Lung (tissue), 17 donors: ENCODE measurements at places on chromosomes 11 and 22. TPM values are rescaled to one million over a fixed set of nuclear protein-coding genes. Genes with fewer than 3 reads are reported as not detected.

- no peaks in the 10 kb centered on the region for H3K4me1 ChIP-seq
- H3K36me3 ChIP-seq = peaks cover 6% of the 10 kb centered on the region
- H3K27ac ChIP-seq = no peak overlapping the region
- peak; percentile 40 for DNase-seq
- no peaks in the 10 kb centered on the region for H3K27me3 ChIP-seq
Observed at GRCh38 chr11:119332111-119332765, 2.1 kb upstream of the RNF26 start.

DNA sequence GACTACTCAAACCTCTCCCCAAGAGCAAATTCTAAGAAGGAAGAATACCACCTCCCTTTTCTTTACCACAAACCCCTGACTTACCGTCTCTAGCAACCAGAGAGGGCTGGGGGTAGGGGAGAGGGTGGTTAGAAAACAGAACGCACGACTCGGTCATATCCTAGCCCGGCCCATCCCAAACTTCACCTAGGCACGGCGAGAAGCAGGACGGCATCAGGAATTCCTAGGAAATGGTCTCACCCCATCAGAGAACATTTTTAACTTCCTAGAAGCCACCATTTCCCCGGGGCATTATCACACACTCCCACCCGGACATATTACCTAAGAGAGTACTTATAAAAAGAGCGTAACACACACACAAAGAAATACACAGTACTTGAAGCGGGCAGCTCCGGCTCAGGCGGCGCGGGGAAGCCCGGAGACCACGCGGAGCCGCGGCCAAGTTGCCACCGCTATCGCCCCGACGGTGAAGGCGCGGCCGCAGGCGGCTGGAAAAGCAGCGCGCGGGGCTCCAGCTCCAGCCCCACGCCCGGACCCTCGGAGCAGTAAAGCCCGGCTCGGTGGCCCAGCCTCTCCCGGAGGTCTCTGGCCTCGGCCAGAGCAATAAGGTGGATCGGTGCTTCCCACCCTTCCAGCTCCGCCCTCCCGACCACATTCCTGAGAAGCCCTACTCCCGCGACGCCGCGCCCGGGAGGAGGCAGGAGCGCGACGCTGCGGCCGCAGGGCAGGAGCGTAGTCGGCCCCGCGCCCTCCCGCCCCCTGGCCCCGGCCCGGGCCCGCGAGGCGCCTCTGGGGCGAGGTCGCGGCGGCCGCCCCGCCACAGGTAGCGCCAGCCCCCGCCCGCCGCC is 878 bp downstream of the RRAS2 start:
- no peaks in the 10 kb centered on the region for H3K36me3 ChIP-seq
- H3K4me3 ChIP-seq = peak overlapping the region; percentile 81
- H3K27ac ChIP-seq = peak overlapping the region; percentile 93
- no peaks in the 10 kb centered on the region for H3K27me3 ChIP-seq
- H3K4me1 ChIP-seq = peaks cover 3% of the 10 kb centered on the region
- peak; percentile 80 for DNase-seq

GRCh38 chr11:87754685-87755084 is 420.6 kb downstream of the RAB38 start:
- H3K27ac ChIP-seq = no peak overlapping the region
- no peak for DNase-seq
- no peak overlapping the region for H3K4me3 ChIP-seq
- H3K4me1 ChIP-seq = no peaks in the 10 kb centered on the region
- H3K36me3 ChIP-seq = no peaks in the 10 kb centered on the region

Gene MPZL3
- total RNA-seq = 22.6 TPM

Gene OR8H2
- not detected for total RNA-seq

Gene NEFH
- 0.61 TPM for total RNA-seq
